Activated T-cell treated with anti-CD3 and anti-CD28 coated beads, Interleukin-2, amount 50 U/mL, for 72 hours (primary cell): ENCODE measurements at places on chromosomes 5 and 9.

- no peak for DNase-seq
Measured at GRCh38 chr5:148768806-148769415, 57.5 kb upstream of the ADRB2 start.

- DNase-seq: no peak
Measured at GRCh38 chr9:76866689-76867088, 39.2 kb downstream of the PRUNE2 start.

- DNase-seq: no peak
Measured at GRCh38 chr9:20872340-20872977, 159.0 kb downstream of the HACD4 start.

DNA sequence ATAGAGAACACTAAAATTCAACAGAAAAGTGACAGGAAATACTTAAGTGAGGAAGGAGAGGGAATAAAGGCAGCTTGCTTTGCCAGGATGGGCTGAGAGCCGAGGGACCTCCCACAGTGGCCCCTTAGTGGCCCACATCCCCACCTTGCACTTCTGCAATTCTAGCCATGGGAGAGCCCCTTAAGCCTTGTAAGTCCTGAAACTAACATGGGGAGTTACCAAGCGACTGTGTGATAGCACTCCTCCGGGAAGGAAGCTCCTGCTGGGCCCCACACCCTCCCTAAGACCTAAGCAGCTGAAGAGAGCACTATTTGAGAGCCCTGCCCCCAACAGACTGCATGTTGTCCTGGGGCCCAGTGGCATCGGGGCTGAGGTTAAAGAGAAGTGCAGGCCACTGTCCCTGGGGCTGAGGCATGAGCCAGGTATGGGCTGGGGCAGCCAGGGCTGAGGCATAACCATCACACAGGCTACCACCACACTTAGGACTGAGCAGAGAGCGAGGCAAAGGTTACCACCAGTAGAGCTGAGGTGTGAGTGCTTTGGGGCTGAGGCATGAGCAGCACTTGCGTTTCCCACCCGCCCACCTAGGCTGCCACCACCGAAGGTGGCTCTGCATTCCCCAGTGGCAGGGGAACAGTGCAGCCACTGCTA lies 301.8 kb upstream of the TRPC7 start:
- no peak for DNase-seq

GRCh38 chr5:127941646-127942045 lies 141.9 kb upstream of the SLC12A2 start:
- no peak for DNase-seq

DNA sequence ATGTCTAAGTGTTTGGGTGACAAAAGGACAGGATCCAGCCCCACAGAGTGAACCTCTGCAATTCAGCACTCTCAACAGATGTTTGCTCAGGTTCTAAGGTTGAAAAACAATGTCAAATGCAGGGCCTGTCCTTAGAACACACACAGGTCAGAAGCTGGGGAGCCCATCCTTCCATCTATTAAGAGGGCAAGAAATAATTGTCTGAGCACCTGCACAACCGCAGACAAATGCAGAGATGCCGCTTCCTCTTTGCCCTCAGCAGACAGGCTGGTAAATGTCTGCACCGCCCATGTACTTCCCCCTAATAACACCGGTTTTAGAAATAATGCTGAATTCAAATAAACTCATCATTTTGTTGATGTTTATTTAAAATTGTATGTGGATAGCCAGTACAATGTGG lies 414.5 kb upstream of the ADAMTS16 start:
- DNase-seq: no peak

- peak; percentile 46 for DNase-seq
Measured at GRCh38 chr9:133160742-133161546, 2.8 kb downstream of the GBGT1 start.

DNA sequence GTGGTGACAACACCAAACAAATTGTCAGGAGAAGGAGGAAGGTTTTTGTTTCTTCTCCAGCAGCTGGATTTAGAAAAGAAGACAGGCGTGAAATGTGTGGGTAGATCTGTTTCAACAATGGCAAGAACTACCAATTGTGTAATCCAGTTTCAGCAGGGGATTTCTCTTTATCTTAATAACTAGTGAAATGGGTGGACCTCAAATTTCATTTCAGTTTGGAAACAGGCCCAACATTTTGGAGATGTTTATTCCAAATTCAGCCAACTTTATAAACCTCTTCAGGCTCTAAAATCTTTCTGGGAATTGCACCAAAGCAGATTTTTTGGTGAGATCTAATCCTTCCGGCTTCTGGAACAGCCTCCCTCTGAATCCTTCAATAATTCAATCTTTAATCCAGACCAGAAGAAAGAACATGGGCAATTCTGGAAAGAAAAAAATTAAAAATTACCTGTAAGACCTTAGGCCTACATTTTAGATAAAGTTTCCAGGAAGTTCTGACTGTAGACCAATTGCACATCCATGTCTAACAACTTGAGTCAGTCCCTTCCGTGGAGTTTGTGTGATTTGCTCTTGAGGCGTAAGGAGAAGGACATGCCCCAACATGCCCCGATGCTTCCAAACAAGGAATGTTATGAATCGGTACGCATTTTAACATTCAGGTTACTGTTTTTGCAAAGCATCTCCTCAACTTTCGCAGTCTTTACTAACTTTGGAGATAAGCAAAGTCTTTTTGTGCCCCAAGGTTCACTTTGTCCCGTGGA lies 423.6 kb downstream of the IRX1 start:
- no peak for DNase-seq

DNA sequence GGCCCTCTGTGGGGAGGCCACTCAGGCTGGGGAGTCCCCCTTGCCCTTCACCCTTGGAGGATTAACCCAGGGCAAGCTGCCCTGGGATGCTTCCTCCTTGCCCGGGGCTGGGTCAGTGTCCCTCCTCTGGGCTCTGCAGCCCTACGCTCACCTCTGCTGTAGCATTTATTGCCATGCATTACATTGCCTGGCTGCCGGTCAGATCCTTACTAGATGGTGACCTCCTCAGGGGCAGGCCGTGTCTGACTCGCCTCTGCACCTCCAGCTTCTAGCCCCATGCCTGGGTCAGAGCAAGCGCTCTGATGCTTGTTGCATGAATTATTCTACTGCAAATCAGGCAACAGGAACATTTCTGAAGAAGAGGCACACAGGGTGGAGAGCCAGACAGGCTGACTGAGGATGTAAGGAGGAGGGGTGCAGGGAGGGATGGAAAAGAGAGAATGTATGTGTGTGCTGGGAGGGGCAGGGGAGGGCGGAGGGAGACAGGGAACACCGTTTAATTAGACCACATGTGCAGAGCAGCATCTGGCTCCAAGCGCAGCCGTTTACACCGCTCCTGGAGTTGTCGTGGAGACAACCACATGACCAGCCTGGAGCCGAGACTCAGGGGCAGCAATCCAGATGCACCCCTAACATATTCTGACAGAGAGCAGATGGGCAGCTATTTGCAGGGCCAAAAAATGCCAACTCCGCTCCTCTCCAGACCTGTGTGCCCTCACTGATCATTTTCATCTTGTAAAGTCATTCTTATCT lies 117.0 kb downstream of the CRB2 start:
- DNase-seq: no peak

- no peak for DNase-seq
Measured at GRCh38 chr9:89792189-89793123, 187.6 kb downstream of the GADD45G start.

- no peak for DNase-seq
Measured at GRCh38 chr5:80655231-80655774, 520 bp upstream of the DHFR start.

DNA sequence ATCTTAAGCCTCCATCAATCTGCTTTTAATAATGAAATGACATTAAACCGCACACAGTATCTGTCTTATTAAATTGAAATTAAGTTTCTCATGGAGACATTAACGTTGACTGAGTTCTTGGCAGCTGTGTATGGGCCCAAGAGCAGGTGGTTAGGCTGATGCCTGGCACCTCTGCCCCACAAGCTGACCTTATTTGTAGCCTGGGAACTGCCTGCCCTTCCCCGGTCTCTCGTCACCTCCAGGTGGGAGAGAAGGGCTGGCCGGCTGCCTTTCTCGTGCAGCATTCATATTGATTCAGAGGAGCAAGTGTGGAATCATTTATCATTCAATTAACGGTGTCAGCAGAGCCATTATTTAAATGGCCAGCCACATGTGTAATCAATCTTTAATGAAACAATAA lies 53.0 kb upstream of the FCN1 start:
- no peak for DNase-seq

DNA sequence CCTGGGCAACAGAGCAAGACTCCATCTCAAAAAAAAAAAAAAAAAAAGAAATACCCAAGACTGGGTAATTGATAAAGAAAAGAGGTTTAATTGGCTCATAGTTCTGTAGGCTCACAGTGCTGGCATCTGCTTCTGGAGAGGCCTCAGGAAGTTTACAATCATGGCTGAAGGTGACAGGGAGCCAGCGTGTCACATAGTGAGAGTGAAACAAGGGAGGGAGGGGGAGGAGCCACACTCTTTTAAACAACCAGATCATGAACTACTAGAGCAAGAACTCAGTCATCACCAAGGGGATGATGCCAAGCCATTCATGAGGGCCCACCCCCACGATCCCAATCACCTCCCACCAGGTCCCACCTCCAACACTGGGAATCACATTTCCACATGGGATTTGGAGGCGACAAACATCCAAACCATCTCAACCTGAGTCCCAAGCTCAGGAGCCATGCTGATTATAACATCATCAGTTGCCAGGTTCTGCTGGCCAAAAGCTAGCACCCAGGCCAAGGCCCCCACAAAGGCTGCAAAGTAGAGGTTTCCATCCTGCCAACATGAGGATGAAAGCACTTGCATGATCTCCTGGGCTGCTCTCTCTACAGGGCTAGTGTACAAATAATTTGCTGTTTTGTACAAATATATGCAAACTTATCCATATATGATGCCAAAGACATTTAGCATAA lies 15.3 kb downstream of the DENND1A start:
- peak; percentile 2 for DNase-seq

GRCh38 chr5:115894342-115894741 lies 52.6 kb downstream of the AP3S1 start:
- no peak for DNase-seq

DNA sequence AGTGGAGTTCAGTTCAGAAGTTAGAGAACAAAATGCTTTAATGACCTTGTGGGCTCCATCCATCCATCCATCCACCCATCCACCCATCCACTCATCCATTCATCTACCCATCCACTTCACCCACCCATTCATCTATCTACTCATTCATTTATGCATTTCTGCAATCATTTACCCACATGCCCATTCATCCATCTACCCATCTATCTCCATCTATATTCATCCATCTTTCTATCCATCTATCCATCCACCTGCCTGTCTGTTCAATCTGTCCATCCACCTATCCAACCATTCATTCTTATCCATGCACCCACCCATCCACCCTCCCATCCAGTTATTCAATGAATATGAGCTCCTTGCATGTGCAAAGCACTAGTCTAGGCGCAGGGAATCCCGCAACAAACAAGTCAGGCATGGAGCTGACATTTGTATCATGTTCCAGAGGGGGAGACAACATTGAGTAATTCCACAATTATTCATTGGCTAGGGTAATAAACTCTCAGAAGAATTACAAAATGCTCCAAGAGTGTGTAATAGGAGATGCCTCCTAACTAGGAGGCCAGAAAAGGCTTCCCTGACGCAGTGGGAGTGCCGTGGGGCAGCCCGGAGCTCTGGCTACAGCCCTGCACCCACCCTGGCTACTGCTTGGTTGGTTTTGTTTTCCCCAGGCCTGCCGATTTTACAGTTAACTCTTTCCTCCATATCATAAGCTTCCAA lies 211.2 kb downstream of the NXNL2 start:
- no peak for DNase-seq

DNA sequence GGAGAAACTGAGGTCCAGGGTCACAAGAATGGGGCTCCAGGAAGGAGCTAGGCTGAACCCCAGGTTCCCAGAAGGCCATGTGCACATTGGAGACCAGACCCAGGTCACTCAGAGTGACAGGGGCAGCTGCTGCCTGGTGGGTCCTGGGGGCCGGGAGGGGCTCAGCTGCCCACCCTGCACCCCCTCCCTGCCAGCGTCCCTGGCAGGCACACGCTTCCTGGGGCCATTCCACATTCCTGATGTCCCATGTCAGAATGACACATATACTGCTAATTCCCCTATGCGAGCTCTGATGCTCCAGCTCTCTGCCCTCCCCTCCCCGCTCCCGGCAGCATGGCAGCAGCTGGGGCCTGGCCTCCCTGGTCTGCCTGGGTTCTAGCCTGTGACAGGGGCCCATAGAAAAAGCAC lies 14.0 kb downstream of the FGFR4 start:
- DNase-seq: no peak

DNA sequence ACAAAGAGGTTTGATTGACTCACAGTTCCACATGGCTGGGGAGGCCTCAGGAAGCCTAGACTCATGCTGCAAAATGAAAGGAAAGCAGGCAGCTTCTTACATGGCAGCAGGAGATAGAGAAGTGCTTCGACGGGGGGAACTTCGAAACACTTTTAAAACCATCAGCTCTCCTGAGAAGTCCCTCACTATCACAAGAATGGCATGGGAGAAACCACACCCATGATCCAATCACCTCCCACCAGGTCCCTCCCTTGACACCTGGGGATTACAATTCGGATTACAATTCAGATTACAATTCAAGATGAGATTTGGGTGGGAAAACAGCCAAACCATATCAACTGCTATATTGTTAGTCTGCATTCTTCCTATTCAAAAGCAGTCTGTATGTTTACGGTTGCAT lies 322.3 kb upstream of the ISL1 start:
- DNase-seq: no peak

DNA sequence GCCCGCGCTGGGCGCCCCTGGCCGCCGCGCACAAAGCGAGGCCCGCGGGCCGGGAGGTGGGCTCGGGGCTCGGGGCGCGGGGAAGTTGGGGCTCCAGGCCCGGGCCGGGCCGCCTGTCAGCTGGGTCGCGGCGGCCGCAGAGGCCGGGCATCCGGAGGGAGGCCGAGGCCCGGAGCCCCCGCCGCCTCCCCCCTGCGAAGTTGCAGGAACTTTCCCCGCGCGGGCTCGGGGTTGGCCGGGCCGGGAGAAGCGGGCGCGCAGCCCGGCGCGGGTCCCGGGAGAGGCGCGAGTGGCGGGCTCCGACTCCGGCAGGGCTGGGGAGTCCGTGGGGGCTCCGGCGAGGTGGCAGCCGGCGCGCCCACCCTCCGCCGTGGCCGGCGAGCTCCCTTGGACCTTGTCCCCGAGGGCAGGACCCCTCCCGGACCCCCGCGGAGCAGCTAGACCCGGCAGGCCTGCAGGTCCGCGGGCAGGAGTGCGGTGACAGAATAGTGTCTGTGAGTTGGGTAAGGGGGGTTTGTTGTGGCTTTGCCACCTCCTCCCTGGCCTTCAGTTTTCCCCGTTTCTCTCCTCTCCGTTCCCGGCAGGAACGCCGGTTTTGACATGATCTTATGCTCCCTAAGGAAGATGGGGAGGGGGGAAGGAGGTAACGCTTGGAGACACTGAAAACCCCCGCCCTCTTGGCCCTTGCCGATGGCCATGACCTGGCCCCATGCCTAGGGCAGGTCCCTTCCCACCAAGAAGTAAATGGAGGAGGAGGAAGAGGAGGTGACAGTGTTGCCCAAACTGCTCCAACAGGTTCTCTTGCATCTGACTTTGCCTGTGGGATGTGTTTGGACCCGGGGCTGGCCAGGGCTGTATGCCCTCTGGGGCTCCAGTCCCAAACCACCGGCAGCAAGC lies 942 bp downstream of the PHF2 start:
- DNase-seq: no peak

GRCh38 chr5:133729800-133730199 lies 117.5 kb upstream of the FSTL4 start:
- no peak for DNase-seq
